Stimulated activated CD8-positive, alpha-beta memory T cell treated with anti-CD3 and anti-CD28 coated beads, Interleukin-7, amount 100 ng/mL, for 1 hour (primary cell): ENCODE measurements at places on chromosomes 3 and 15.

- no peak for DNase-seq
Measured at GRCh38 chr3:161449785-161450184, 46.8 kb upstream of the OTOL1 start.

GRCh38 chr3:16534640-16535262 lies 21.3 kb upstream of the RFTN1 start:
- DNase-seq: no peak

GRCh38 chr3:58471025-58471887 lies 20.6 kb upstream of the KCTD6 start:
- DNase-seq: no peak

GRCh38 chr3:138347960-138348753 lies at the start of gene MRAS:
Gene MRAS (plus strand): TSS chr3:138348579. CDS start chr3:138372884, 24,305 bp downstream.
- DNase-seq: no peak

DNA sequence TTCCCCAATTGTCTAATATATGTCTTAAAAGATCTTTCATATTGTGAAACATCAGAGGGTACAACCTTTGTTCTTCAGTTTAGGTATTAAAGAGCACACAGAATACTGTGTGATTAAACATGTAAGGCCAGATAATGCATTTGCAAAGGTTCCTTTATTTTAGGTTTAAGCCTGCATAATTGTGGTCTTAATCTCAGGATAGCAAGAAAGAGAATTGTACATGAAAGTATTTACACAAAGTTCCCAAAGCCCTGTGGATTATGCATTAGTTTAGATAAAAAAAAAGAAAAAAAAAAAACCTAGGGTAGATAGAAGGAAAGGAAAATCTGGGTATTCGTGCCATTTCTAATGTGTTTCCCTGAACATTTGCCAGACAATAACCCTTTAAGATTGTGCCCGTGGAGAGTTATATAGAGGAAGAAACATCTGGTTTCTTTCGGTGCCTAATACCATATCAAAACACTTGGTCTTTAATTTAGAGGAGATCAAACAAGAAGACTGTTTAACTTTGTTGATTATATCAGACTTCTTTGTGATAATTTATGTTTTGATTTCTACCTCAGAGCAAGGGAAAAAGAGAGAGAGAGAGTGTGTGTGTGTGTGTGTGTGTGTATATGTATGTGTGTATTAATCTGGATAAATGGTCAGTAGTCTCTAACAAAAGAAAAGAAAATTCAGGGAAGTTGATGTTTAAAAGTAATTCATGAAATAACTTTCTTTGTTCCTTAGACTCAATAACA lies 139.6 kb upstream of the CGNL1 start:
- DNase-seq: no peak

DNA sequence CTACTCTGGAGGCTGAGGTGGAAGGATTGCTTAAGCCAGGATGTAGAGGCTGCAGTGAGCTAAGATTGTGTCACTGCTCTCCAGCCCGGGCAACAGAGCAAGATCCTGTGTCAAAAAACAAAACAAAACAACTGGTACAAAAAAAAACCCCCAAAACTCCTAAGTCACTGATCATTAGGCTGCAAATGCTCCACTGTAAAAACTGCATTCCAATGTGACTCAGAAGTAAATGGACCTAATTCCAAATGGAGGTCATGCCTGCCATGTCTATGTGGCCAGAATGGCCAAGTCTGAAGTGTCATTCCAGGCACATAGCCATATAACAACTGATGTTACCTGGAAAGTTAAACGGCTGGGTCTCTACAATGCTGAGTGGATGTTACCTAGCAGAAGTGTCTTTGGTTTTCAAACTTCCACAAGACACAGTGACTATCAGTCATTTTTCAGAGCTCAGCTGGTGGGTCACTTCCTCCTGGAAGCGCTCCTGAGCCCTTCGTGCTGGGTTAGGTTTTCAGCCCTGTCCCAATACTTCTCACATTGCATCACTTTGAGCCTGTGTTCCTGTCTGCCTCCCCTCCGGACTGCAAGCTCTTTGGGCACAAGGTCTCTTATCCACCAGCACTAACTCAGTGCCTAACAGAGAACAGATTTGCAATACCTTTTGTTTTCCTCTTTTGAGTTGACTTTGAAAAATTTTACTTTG lies 10.6 kb downstream of the FSTL1 start:
- no peak for DNase-seq

DNA sequence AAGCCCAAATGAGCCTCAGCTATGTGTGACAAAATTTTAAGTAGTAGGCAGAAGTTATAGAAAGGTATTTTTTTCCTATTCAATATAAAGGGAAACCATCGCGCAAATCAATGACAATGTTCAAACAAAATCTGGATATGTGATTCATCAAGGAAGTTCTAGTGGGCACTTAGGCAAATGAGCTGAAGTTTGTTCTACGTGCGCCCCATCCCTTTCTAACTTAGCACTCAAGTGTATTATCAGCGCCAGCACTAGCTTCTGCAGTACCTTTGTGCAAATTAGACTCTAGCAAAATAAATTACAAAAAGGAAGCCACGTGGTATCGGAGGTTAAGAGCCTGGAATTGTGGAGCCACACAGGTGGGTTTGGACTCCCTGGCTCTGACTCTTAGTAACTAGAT lies 91.1 kb downstream of the TBL1XR1 start:
- no peak for DNase-seq

- no peak for DNase-seq
Measured at GRCh38 chr3:71651625-71652024, 68.1 kb upstream of the FOXP1 start.
